Activated CD4-positive, alpha-beta T cell treated with anti-CD3 and anti-CD28 coated beads, Interleukin-10, Interleukin-2, amounts not matched to agents 100 ng/mL and 50 ng/mL, durations not matched to agents 16 hours and 8 hours (primary cell): ENCODE measurements at places on chromosomes 4 and X.

GRCh38 chr4:109930464-109930863 lies 17.8 kb downstream of the EGF start:
- no peak for DNase-seq

DNA sequence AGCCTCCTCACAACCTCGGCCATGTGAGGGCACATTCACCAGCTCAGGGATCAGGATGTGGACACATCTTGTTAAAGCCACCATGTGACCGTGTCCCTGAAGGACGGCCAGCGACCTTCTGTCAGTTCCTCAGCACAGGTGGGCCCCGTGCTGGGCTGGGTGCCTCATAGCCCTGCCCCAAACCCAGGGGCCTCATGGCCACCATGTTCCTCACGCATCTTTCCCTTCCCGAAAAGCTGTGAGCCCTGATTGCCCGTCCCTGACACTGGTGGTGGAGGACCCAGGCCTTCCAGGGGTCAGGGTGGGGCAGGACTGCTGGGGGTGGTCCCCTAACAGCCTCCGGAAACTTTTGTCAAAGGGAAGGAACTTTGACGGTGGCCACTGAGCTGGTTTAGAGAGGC lies 60.1 kb upstream of the ADRA2C start:
- DNase-seq = no peak

- DNase-seq = no peak
These were observed 66.3 kb downstream of the TAB3 start for GRCh38 chrX:30822764-30823163.

- no peak for DNase-seq
These were observed 97.3 kb downstream of the EMCN start for GRCh38 chr4:100420571-100420970.
